ENCODE measurements at places on chromosomes 16 and 17.
A peak's percentile ranks its signal among the peaks of the same experiment; 100 is the strongest.

- no peak for DNase-seq
Measured at GRCh38 chr16:64098451-64098850, 1023.4 kb downstream of the CDH11 start.

DNA sequence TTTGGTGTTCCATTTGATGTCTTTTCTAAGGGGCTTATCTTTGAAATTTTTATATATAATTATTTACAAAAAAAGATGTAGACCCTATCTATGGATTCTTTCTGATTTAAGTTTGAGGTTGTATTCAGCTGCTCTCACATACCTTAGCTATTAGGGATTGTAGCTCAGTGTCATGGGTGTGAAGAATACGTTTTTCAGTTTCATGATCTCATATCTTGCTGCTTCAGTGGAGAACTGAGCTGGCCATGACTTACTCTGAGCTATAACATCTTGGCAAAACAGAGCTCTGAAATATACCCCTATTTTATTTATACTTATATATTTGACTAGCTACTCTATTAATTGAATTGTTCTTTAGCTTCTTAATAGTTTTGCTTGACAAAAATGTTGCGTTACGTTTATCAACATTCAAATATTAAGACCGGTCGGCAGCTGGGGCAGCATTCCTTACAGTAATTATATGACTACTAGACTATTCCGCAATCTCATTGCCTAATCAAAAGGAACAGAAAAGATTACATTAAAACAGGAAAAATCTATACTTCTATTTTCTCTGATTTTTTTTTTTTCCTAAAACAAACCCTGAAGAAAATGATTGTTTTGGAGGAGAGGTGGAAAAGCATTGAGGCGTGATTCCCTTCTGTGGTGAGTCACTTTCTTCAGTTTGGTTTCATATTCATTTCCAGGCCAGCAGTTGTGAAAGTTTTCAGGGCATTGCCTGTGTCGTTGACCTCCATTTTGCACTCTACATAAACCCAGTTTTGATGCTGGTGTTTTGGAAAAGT lies 24.1 kb upstream of the KRT24 start:
- no peak for DNase-seq

DNA sequence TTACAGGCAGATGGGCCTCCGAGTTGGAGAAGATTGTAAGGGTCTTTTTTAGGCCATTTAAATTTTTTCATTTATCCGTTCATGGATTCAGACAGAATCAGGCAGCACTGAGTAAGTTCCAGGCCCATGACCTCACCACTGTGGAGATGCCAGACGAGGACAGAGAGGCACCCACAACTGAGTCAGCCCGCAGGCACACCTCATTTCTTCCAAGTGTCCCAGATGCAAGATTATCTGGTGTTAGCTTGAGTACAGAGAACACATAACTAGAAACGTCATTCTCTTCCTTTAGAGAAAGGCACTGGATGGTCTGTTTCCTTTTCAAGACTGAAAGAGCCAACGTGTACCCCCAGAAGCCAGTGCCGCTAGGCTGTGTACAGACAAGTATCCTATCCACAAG lies 16.9 kb downstream of the CLEC16A start:
- DNase-seq, result no peak

- DNase-seq, result no peak
Measured at GRCh38 chr16:67509016-67509415, 19.6 kb upstream of the RIPOR1 start.

DNA sequence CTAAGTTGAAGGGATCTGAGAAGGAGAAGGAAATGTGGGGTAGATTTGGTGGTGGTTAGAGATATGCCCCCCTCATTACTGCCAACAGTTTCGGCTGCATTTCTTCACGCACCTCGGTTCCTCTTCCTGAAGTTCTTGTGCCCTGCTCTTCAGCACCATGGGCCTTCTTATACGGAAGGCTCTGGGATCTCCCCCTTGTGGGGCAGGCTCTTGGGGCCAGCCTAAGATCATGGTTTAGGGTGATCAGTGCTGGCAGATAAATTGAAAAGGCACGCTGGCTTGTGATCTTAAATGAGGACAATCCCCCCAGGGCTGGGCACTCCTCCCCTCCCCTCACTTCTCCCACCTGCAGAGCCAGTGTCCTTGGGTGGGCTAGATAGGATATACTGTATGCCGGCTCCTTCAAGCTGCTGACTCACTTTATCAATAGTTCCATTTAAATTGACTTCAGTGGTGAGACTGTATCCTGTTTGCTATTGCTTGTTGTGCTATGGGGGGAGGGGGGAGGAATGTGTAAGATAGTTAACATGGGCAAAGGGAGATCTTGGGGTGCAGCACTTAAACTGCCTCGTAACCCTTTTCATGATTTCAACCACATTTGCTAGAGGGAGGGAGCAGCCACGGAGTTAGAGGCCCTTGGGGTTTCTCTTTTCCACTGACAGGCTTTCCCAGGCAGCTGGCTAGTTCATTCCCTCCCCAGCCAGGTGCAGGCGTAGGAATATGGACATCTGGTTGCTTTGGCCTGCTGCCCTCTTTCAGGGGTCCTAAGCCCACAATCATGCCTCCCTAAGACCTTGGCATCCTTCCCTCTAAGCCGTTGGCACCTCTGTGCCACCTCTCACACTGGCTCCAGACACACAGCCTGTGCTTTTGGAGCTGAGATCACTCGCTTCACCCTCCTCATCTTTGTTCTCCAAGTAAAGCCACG lies 28.3 kb downstream of the STH start:
- no peak for DNase-seq

GRCh38 chr17:7213895-7214299 lies 5.7 kb downstream of the DLG4 start:
- no peak for DNase-seq

DNA sequence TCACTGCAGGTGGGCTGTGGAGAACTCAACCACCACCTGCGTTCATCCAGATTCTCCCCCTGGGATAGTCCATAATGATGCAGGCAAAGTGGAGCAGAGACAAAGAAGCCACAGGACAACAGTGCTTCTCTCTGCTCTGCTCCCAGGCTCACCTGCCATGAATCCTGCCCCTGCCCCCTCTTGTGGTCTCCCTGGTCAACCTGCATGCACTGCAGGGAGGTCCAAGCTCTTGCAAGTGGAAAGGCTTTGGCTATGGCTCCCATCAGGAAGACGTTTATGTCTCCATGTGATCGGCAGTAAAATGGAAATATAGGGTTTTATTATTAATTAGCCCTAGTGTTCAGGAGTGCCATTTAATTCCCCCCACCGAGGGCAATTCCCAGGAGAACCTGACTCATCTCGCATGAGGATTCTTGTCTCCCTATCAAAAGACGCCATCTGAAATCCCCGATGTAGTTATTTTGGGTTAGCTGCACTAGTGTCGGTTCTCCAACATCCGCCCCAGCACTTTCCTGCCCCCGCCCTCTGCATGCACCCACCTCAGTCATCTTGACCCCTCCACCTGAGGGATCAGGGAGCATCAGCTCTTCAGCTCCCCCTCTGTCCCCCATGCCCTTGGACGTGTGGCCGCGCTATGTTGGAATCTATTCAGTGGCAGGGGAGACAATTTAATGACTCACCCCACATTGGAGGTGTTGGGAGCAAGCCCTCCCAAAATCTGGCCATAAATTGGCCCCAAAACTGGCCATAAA lies 91.8 kb downstream of the KCNJ12 start:
- DNase-seq, result no peak

GRCh38 chr16:30697264-30698138 lies 1.5 kb upstream of the SRCAP start:
- no peak for DNase-seq

DNA sequence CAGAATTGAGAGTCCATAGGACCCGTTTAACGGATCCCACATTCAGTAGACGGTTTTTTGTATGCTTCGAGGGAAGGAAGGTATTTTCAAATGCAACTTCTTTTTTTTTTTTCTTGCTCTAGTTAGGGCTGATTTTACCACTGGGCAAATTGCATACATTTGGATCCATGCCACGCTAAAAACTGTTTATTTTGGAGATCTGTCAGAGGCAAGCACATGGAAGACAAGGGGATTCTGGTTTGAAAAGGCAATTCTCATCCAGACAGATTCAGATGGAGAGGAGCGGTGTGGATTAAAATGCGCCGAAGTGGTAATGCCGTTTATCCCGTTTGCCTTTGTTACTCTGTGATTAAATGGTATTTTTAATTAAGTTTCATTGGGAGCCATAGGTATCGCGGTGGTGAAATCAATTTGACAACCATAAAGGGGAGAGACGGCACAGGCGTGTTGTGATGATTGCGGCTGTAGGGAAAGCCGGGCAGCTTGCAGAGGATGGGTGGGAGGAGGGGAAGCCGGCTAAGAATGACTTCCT lies 170.4 kb downstream of the IRX3 start:
- DNase-seq, result no peak

DNA sequence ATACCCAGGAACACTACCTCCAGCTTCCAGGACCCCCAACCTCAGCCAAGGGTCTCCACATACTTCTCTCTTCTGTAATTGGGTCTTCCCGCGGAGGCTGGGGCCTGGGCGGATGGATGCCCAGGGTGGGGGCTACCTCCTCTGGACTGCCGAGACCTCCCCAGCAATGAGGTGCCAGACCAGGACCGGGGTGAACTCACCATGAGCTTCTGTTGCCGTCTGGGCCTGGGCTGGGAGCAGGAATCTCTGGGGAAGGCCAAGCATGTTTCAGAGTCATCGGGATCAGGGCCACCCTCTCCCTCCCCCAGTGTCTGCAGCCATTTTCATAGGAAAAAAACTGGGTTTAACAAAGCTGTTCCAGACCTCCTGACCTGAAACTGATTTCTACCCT lies 10.3 kb upstream of the BAHCC1 start:
- no peak for DNase-seq

DNA sequence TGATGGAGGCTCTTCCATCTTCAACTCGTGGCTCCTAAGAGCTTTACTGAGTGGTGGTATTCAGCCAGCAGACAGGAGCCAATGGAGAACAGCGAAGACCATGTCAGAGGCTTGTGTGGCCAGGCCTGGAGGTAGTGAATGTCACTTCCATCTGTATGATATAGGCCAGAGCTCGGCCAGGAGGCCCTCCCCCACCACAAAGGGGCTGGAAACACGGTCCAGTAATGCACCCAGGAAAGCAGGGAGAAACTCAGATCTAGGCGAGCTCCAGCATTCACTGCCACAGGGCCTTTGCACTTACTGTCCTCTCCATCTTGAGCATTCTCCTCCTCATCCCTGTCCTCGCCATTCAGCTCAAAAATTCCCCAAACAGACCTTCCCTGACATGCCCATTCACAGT lies 555.3 kb upstream of the C16orf82 start:
- no peak for DNase-seq

DNA sequence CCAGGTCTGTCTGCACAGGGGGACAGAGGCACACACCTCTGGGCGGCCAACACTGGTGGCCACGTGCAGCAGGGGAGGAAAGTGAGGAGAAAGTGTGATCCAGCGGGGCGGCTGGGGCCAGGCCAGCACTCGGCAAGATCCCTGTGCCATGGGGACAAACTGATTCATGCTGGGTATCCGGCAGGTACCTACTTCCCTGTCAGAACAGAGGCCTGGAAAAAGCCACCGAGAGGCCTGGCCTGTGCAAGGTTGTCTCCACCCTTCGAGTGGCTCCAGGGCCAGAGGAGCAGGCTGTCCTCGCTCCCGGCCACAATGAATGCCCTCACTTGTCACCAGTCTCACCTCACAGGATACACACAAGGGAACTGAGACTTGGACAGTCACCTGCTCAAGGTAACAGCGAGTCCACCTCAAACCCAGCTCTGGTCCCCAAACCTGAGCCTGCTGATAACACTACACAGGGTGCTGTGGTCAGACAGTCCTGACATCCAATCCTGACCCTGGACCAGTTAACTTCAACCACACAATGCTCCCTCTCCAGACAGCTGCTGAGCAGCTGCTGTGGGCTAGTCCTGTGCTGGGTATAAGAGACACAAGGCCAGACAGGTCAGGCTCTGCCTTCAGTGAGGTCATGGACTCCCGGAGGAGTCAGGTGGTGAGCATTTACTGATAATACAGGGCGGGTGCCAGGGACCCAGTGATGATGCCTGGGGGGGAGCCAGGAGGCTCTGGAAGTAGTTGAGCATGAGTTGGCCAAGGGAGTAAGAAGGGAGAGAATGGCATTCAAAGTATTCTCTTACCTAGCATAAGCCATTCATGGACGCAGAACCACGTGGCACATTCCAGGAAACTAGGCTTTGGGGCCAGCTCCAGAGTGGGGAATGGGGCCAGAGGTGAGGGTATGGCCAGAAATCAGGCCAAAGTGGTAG lies 53.0 kb downstream of the VAC14 start:
- no peak for DNase-seq

- DNase-seq, result no peak
Measured at GRCh38 chr17:48530887-48531272, at the start of gene HOXB1. Gene HOXB1, minus strand, starts transcription at chr17:48531011. Its CDS starts 107 bp downstream, at chr17:48530904.

- peak; percentile 40 for DNase-seq
Measured at GRCh38 chr17:59361916-59362810, 30.7 kb downstream of the YPEL2 start.

DNA sequence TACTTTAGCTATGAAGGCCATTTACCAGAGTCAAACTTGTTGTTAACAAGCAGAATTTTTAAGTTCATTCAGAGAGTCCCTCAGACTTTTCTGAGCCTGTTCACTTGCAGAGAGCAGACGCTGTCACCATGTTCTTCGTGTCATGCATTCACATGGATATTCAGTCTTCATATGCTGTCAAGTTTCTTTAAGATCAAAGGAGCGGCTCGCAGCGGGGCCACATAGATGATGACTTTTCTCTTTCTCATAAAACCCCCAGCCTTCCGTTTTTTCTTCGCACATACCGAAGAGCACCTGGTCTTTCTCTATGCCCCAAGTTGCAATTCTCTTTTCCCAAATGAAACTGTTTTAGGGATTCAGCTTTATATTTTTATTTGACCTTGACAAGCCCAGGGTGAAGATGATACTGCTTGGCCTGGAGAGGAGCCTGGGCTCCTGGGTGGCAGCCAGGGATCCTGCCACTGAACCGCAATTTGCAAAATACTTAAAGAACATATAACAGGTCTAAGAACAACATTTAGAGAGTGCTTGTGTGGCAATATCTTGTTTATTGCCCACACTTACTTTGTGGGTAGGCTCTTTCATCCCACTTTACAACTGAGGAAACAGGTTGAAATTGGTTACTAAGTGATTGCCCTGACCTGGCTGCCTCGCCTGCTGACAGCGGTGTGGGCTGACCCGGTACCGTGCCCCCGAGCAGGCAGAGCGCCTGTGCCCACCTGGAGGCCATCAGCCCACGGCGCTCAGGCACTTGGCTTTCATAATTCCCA lies 22.9 kb downstream of the SEC14L1 start:
- DNase-seq, result no peak

DNA sequence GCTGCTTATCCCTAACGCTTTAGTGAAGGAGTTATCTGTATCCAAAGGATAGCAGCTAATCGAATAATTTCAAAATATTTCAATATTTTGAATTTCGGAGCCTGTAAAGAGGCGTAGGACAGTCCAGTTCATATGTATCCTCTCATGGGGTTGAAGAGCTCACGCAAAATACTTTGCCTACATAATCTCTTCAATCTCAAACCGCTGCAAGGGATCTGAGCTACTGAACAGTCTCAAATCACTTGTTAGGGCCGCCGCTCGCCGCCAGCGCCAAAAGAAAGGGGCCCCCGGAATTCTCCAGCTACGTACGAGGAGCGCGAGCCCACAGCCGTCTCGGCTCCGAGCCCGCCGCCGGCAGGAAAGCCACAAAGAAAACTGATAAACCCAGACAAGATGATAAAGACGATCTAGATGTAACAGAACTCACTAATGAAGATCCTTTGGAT lies 601 bp upstream of the RFWD3 start:
- peak; percentile 14 for DNase-seq
